ENCODE measurements at places on chromosomes 12 and 14.

GRCh38 chr12:6757028-6757690 is 4.2 kb upstream of the MLF2 start:
- DNase-seq = no peak

- no peak for DNase-seq
These were observed 12.8 kb downstream of the ZFYVE1 start for GRCh38 chr14:73014105-73014504.

- no peak for DNase-seq
These were observed 6.6 kb upstream of the LRP6 start for GRCh38 chr12:12273291-12273957.

- DNase-seq = no peak
These were observed 247.5 kb downstream of the SEC23A start for GRCh38 chr14:38855513-38855912.
